ENCODE measurements at places on chromosomes 5 and 9.

- DNase-seq = no peak
These were observed 165.8 kb upstream of the MAP3K1 start for GRCh38 chr5:56649569-56649968.

DNA sequence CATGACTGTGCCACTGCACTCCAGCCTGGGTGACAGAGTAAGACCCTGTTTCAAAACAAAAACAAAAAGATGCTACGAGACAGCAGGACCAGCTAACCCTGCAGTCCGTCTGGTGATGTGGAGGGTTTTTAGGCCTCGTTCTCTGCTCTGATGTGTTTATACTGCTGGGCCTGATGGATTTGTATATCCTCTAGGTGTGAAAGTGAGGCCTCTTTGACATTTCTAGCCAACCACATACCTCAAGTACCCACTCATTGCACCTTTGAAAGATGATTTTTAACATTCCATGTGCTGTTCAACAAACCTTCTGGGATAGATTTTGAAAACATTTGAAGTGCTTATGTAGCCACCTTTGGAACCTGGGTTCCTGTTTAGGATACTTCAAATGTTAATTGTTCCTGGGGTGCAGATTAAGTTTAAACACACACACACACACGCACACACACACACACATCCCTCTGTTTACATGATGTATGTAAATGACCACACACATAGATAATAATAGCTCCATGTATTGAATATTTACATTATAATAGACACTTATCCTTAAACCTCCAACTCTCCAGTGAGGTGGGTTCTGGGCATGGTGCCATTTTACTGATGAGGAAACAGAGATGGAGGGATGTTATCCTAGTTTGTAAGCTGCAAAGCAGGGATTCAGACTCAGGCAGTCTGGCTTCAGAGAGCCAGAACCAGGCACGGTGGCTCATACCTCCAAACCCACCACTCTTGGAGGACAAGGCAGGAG, 48.8 kb upstream of the GOLPH3 start:
- DNase-seq = no peak

- no peak for DNase-seq
These were observed 66.7 kb downstream of the OLFM1 start for GRCh38 chr9:135154050-135154615.

- no peak for DNase-seq
These were observed 463.5 kb downstream of the RASEF start for GRCh38 chr9:82599336-82599949.

Measured in stimulated activated CD8-positive, alpha-beta memory T cell treated with anti-CD3 and anti-CD28 coated beads, Interleukin-4, amount 100 ng/mL, for 48 hours (primary cell).